Dorsolateral prefrontal cortex (tissue), 122 donors: ENCODE measurements at places on chromosomes 16 and 17.

- DNase-seq = no peak
Observed at GRCh38 chr16:31696968-31697743, 169.5 kb downstream of the AHSP start.

GRCh38 chr16:79348521-79349306 is 251.8 kb downstream of the MAF start:
- no peak for DNase-seq

- no peak for DNase-seq
Observed at GRCh38 chr16:30753596-30753995, 5.4 kb downstream of the PHKG2 start.

- peak; percentile 81 for DNase-seq
Observed at GRCh38 chr17:36482611-36483504, 3.6 kb upstream of the ZNHIT3 start.

GRCh38 chr17:78355045-78355641 is 4.7 kb downstream of the SOCS3 start:
- no peak for DNase-seq

- no peak for DNase-seq
Observed at GRCh38 chr16:3468501-3468900, 25.0 kb downstream of the NAA60 start.

GRCh38 chr16:57377080-57377841 is 5.0 kb downstream of the CX3CL1 start:
- no peak for DNase-seq

DNA sequence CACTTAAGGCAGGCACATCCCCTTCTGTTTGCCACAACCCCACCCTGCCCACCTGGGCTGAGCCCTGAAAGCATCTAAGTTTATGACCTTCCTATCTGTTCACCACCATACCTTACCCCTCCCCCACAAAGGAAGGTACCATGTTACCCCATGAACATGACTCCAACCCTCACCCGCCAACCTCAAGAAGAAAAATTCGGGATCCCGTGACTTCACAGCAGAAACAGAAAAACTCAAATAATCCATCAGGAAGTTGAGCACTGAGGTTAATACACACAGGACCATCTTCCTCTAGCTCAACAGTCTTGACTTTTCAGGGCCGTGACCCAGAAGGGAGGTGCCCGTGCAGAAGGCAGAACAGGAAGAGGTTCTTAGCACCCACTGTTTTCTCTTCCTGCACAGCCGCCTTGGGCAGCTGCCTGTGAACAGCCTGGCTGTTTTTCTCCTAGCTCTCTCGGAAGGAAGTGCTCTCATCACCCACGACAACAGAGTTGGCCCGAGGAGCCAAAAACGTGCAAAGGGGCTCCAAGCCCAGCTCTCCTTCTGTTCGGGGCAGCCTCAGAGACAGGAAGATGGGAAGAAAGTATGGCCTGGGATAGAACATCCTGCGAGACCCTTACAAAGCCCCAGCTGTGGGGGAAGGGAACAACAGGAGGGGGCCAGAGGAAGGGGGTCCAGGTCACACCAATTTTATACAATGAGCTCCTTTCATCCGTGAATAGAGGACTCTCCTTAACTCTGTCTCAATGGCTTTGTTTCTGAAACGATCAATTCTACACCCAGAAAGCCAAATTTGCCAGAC is 101.1 kb downstream of the XYLT1 start:
- DNase-seq = peak; percentile 48

- no peak for DNase-seq
Observed at GRCh38 chr16:50996166-50996829, 154.8 kb downstream of the SALL1 start.

GRCh38 chr16:72394526-72394925 is 222.6 kb upstream of the PMFBP1 start:
- DNase-seq = no peak

DNA sequence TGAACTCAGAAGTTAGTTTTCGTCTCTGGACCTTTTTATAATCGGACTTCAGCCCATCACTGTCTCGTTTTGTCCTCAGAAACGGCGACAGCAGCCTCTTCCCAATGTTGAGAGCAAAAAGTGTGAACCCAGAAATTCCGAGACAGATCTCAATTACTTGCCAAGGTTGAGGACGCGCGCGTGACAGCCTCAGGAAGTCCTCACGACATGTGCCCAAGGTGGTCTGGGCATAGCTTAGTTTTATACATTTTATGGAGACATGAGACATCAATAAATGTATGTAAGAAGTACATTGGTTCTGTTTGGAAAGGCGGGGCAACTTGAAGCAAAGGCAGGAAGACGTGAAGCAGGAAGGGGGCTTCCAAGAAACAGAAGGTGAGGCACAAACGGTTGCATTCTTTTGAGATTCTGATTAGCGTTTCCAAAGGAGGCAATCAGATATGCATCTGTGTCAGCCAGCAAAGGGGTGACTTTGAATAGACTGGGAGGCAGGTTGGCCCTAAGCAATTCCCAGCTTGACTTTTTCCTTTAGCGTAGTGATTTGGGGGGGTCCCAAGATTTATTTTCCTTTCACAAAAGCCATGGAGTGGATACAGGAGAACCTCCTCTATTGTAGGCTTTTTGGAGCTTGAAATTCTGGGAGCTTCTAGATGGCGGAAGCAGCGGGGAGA is 583 bp upstream of the ZNF747 start:
- DNase-seq = no peak

- DNase-seq = no peak
Observed at GRCh38 chr16:87698676-87699199, 67.0 kb downstream of the KLHDC4 start.

DNA sequence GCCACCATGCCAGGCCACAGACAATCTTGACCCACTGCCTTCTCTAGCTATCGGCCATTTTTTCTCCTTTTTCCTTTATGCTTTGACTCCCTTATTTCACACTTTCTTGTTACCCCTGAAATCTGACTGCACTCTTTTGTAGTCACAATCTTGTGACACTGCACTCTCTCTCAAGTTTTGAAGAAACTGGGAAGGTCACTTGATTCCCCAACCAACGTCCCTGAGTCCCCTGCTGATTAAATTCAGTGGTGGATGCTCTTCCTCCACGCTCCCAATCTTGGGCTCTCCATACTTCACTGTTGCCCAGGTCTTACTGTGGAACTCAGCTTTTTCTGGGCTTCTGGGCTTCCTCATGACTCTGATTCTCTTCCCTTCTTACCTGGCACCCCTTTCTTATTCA is 33.9 kb downstream of the PECAM1 start:
- no peak for DNase-seq

GRCh38 chr17:37750768-37751475 is 6.1 kb upstream of the HNF1B start:
- no peak for DNase-seq

- DNase-seq = peak; percentile 91
Observed at GRCh38 chr17:7351665-7352502, at the start of gene KCTD11. Gene KCTD11, plus strand, starts transcription at chr17:7352162.

- no peak for DNase-seq
Observed at GRCh38 chr16:80591071-80591915, 50.5 kb downstream of the DYNLRB2 start.

GRCh38 chr17:79624718-79625478 is 14.0 kb upstream of the RBFOX3 start:
- DNase-seq = no peak

- no peak for DNase-seq
Observed at GRCh38 chr16:9555051-9555450, 463.6 kb downstream of the HAPSTR1 start.

GRCh38 chr17:82103553-82104451 is 5.8 kb upstream of the FASN start:
- no peak for DNase-seq

- DNase-seq = no peak
Observed at GRCh38 chr17:65952015-65952414, 239.9 kb downstream of the CEP112 start.

DNA sequence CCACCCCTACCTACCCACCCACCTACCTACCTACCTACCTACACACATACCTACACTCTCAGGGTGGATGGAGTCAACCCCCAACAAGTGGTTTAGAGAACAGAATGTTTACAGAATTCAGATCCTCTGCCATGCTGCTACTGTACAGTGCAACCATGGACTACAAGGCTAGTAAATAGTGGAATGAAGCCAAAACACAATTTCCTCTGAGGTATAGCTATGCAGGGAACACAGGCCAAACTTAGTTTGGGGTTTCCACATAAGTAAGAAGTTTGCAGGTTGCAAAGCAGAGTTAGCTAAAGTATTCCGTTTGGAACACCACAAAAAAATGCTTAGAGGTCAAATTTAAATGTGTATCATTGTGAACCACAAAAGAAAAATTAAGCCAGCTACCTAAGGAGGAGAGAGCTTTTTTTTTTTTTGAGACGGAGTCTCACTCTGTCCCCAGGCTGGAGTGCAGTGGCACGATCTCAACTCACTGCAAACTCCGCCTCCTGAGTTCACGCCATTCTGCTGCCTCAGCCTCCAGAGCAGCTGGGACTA is 2.7 kb upstream of the AP1G1 start:
- no peak for DNase-seq

DNA sequence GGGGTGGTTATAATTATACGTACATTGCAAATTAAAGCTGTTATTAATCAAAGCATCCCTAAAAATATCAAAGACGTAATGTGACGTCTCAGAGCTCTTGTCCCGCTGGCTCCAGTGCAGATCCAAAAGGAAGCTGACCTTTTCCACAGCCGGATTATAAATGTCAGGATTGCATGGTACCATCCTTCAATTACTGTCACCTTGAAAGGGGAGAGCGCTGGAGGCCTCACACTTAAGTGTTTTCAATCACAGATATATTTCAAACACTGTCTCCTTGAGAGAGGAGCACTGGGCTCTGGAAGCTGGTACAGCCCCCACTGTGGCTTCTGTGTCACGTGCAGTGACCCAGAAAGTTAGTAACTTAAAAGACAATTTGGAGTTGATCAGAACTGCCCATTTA is 94.2 kb downstream of the AIPL1 start:
- DNase-seq = no peak

- no peak for DNase-seq
Observed at GRCh38 chr16:11315510-11315909, 29.7 kb upstream of the RMI2 start.

DNA sequence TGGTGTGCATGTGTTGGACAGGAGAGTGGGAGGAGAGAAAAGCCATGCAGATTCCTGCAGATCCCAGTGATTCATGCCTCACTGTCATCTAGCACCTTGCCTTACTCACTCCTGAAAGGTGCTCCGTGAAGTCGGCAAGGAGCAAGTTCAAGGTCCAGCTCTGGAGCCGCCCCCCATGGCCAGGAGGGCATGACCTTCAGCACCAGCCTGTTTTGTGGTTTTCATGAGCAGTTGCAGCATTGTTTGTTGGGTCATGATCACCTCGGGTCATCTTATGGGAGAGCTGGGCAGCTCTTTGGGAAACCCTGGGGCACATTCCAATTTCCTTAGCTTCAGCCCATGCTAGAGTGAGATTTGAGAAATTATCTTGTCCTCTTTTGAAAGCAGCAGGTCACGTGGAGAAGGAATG is 137.5 kb upstream of the IRX3 start:
- DNase-seq = no peak

GRCh38 chr17:17635126-17635525 is 43.6 kb upstream of the PEMT start:
- no peak for DNase-seq

GRCh38 chr16:84658690-84659089 is 10.4 kb downstream of the KLHL36 start:
- DNase-seq = no peak

DNA sequence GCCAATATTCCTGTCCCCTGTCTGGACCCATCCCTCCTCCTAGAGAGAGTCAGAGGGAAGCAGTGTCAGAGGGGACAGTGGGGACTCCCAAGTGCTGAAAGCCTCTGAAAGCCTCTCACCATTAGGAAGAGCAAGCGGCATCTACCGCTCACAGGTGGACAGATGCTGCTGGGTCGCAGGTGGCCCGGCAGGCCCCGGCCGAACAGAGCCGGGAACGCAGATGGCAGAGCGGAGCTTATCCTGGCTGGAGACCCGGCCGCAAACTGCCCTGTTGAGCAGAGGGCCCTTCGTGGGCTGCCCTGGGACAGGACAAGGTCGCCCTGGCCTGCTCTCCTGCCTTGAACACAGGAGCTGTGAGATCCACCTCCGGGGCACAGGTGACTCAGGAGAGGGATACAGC is 23.0 kb upstream of the NAT9 start:
- no peak for DNase-seq

- no peak for DNase-seq
Observed at GRCh38 chr17:72139212-72139611, 18.4 kb downstream of the SOX9 start.

DNA sequence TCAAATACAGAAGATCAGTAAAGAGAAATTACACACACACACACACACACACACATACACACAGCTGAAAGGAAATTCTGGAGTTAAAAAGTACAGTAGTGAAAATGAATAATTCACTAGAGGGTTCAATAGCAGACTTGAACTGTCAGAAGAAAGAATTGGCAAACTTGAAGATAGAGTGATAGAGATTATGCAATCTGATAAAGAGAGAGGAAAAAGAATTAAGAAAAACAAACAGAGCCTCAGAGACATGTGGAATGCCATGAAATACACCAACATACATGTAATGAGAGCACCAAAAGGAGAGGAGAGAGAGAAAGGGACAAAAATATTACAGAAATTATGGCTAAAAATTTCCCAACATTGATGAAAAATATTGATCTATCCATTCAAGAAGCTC is 60.7 kb downstream of the MMD start:
- DNase-seq = no peak

- no peak for DNase-seq
Observed at GRCh38 chr17:77281122-77281903, 140.5 kb downstream of the SEC14L1 start.

DNA sequence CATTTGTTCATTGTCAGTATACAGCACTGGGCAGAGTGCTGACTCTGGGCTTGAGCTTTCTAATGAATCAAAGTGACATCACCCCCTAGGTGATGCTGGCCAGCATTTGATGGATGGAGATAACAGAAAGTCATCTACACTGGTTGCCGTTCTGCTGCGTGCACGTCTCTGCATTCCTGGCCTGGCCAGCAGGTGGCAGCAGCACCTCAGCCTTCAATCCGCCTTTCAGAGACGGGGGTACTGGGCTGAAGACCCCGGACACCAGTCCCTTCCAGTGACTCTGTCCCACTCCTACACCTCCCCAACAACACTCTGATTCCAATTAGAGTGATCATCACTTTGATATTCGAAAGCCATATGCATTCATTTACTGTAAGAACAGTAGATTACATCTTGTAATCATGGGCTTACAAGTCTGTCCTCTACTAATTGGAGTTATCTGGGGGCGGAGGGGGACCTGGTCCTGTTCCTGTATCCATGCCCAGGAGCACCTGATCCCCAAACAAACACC is 6.0 kb downstream of the CPSF4L start:
- no peak for DNase-seq

- DNase-seq = no peak
Observed at GRCh38 chr16:1781758-1782407, 488 bp downstream of the SPSB3 start.

- no peak for DNase-seq
Observed at GRCh38 chr17:73198930-73199260, 6.0 kb downstream of the COG1 start.

GRCh38 chr17:20967776-20968175 is 75.0 kb downstream of the USP22 start:
- no peak for DNase-seq

- DNase-seq = no peak
Observed at GRCh38 chr16:24023621-24024020, 187.8 kb downstream of the PRKCB start.
